ENCODE measurements at places on chromosomes 3 and 15.
A peak's percentile ranks its signal among the peaks of the same experiment; 100 is the strongest.

- DNase-seq, result no peak
Observed at GRCh38 chr3:64765947-64766346, 78.1 kb upstream of the ADAMTS9 start.

DNA sequence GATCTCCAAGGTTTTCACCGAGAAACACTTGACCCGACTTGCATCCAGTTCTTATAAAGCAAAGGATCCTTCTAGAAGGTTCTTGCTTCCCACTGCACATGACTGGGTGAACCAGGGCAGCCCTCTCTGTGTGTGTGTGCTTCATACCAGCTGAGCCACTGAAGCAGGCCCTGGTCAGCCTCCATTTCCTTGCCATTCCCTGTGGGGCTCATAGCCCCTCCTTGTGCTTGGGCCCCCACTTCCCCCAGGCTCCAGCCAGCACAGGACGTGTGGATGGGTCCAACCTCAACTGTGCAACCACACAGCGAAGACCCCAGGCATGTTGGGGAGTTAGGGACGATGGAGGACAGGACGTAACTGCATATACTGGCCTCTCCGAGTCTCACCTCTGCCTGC lies 15.5 kb downstream of the KLF15 start:
- no peak for DNase-seq

- no peak for DNase-seq
Observed at GRCh38 chr15:84721371-84721770, 5.4 kb upstream of the SEC11A start.

- peak; percentile 34 for DNase-seq
Observed at GRCh38 chr15:84878504-84878903, 6.0 kb upstream of the SLC28A1 start.

- no peak for DNase-seq
Observed at GRCh38 chr15:90813796-90814190, 54.6 kb upstream of the FURIN start.

- peak; percentile 50 for DNase-seq
Observed at GRCh38 chr15:68054628-68055223, 611 bp downstream of the PIAS1 start.

GRCh38 chr3:17632401-17633100 lies 109.9 kb downstream of the TBC1D5 start:
- peak; percentile 66 for DNase-seq

DNA sequence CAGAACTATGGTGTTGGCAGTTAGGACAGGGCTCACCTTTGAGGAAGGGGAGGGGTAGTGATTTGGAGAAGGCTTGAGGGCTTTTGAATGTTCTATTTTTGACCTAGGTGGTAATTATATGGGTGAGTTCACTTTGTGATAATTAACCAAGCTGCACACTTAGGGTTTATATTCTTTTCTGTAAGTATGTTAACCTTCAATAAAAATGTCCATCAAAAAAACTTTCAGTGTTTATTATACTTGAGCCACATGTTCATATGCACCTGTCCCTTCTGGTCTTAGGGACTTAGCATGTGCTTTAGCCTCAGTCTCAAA lies 28.4 kb downstream of the PDE8A start:
- no peak for DNase-seq

DNA sequence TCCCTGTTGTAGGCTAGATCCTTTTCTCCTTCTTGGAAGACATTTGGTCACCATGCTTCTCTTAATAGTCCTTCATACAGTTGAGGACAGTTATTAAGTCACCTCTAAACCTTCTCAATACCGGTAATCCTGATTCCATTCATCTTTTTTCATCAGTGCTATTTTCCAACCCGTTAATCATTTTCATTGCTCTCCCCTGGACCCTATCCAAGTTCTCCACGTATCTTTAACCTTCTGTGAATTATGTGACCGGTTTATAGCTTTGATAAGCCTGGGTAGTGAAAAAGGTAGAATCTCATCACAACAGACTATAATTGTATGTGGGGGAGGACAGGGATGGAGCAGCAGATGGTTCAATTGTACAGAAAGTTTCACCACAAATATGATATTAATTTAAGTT lies 168.5 kb downstream of the MECOM start:
- DNase-seq, result no peak

- DNase-seq, result no peak
Observed at GRCh38 chr3:69484507-69485393, 98.9 kb upstream of the FRMD4B start.

DNA sequence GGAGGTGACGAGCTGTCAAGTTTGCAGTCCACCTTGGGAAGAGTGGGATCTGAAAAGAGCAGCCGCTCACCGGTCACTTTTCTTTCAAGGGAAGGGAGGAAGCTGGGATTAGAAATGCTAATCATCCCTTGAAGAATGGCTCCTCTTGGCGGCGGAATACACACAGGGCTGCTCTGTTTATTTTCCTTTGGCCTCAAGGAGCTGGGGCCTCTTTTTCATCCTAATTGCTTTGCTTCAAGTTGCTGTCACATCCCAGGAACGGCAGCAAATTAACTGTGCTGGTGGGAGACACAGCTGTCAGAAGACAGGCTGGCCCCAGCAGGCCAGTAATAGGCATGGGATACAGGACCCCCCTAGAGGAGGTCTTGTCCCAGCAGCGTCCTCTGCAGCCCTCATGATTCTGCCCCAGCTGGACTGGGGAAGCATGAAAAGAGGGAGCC lies 6.7 kb downstream of the KBTBD13 start:
- peak; percentile 16 for DNase-seq

DNA sequence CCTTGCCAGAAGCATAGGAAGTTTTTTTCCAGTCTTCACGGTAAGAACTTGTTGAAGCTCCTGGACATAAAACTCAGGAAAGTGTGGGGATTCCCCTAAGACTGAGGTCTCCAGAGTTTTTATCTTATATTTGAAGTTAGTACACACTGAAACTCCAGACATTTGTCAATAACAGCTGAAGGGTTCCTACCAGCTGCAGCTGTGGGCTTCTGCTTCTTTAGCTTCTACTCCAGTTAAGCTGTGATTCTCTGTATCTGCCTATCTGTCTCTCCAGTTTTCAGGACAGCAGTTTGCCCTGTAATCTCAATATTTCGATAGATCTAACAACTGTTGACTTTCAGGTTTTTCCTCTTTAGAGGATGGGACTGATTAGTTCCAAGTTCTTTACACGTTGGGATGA lies 966.0 kb upstream of the SEMA6D start:
- DNase-seq, result no peak

DNA sequence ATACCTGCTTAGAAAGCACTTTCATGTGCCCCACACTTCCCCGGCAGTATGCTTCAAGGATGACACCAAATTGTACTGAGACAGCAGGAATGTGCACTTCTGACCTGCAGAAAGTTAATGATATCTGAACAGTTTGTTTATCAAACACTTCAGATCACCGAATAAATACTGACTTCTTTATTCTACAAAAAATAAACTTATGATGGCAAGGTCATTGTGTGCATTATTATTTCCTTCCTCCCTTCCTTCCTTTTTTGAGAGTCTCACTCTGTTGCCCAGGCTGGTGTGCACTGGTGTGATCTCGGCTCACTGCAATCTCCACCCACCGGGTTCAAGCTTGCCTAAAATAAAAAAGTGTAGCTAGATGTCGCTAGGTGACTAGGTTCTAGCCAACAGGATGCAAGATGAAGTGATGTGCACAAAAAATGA lies 80.3 kb downstream of the FAIM start:
- DNase-seq, result no peak

- DNase-seq, result peak; percentile 67
Observed at GRCh38 chr15:75554717-75555116, 24.4 kb downstream of the PTPN9 start.

DNA sequence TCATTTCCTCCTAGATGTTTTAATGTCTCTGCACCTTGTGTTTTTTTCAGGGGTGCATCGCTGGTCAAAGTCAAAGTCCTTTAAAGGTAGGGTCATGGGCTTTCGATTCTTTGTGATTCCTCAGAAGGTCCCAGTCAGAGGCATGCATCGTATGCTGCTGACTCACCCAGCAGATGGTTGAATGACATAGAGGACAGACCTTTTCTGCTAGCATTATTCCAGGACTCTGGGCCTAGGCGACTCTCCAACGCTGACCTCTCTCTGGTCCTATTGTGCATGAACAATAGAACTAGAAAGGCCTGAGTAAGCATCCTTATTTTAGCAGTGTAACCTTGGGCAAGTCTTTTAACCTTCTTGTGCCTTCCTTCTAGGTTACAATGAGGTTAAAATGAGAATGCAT lies 75.9 kb downstream of the DGKG start:
- DNase-seq, result peak; percentile 34

DNA sequence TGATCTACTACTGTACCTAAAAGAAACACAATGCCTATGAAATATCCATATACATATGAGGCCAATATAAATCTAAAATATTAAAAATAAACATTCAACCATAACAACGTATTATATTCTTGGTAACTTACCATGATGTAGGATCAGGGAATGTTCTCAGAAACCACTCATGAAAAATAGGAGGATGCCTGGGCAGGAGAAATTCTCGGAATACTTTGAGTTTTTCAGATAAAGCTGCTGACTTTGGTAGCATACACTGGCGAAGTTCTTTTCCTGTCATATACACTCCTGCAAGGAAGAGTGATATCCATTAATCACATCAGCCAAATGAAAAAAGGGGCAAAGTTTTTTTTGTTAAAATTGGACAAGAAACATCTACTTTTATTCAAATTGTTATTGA lies 11.3 kb upstream of the XRN1 start:
- DNase-seq, result no peak

DNA sequence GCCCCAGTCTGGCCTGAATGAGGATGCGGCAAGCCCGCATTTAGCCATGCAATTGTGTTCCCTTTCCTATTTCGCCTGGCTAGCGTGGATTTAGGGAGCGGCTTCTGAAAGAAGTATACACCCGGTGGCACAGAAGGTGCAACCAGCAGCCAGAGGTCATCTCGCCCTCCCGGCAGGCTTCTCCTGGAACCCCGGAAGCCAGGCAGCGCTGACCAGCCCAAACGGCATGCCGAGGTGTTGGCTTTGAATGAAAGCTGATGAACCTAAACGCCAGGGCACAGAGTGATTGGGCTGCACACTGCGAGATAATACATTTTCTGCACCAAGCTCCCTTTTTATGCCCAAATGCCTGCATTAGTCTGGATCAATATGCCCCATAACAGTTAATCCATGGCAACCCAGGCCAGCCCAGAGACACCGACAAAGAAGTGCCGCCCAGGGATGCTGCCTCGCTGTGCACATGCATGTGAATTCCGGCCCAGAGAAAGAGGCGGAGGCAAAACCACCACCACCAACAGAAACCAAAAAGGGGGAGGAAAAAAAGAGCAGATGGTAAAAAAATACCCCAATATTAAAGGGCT lies 1.4 kb downstream of the SRGAP3 start:
- DNase-seq, result no peak

DNA sequence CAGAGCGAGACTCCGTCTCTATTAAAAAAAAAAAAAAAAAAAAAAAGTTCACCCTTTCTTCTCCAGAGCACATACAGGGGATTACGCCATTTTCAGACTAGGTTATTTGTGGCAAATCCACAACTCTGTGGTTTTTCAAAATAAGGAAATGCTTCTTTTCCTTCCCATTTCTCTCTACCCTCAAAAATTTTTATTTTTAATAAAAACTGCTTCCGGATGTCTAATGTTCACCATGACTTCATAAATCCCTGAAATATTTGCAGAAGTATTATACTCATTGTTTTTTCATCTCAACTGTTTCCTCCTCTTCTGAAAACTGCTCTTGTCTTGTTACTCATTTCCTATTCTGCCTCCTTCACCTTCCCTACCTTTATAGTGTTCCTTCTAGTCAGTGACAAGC lies 45.0 kb upstream of the SLC12A8 start:
- DNase-seq, result no peak

DNA sequence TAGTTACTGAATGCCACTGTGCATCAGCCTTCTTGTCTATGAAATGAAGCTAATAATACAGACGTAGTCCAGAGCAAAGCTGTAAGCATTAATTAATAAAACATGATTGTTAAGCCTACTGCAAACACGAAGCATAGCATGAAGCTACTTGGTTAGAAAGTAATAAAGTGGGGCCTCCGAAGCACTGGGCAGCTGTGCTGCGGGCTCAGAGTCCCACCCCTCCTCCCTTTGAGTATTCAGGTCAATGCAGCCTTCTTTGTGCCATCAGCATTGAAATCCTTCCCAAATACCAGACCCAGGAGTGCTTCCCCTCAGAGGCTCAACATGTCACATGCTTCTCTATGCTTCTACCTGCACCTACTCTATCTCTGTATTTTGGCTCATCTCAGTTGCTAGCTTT lies 1112.6 kb downstream of the IGSF11 start:
- DNase-seq, result no peak

DNA sequence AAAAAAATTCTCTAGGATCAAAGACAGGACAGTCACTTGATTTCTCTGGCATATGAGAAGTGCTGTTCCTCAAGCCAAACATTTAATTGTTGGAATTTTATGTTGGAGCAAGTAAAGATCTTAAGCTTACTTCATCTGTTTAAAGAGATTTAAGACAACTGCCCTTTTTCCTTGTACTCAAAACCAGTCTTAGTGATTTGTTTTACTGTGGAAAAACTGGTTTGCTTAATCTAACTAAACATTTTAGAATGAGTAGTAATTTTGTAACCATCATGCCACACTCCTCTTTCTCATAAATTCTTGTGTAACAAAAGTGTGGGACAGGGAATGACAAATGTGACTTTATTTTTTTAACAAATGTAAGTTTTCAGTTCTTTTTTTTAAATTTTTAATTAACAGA lies 18.4 kb downstream of the PRKCI start:
- no peak for DNase-seq

GRCh38 chr3:187852842-187853730 lies 107.8 kb upstream of the BCL6 start:
- no peak for DNase-seq

GRCh38 chr15:85649372-85649771 lies 145.4 kb downstream of the KLHL25 start:
- DNase-seq, result peak; percentile 58

DNA sequence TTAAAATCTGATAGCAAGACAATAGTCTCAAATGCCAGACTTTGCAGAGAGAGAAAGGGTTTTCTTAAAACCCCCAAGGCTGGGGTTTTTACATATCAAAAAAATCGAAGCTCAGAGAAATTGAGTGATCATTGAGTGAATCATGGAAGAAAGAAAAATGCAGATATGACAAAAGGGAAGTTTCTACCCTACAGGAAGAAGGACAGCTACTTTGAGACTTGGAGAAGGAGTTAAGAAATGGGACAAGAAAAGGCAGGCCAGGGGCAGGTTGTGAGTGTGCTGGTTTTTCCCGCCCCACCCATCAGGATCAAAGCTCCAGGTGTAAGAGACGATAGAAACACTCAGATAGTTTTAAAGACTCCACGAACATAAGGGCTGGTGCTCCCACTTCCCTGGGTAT lies 18.6 kb downstream of the TMEM158 start:
- no peak for DNase-seq

- no peak for DNase-seq
Observed at GRCh38 chr3:56781762-56782161, 20.0 kb downstream of the ARHGEF3 start.

DNA sequence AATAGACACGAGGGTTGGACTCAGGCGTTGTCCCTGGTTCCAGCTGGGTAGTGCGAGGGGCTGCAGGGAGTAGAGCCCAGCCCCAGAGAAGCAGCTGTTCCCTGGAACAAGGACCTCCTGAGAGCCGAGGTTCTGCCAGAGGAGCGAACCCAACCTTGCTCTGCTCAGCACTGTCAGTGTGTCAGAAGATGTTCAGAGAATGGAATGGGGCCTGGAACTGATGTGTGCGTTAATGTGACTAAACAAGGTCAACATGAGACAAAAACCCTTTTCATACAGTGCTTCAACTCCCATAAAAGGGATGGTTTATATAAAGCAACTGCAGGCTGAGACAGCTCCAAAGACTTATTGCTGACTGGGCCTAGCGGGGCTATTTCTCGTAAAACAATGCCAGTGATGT lies 35.5 kb upstream of the HACD2 start:
- peak; percentile 47 for DNase-seq

GRCh38 chr3:160869825-160870224 lies 113.8 kb downstream of the PPM1L start:
- no peak for DNase-seq

All from fibroblast of skin of right quadriceps (primary cell).